NCI-H2081 treated with DMSO at 0.1 percent for 48 hours (cell line): ENCODE measurements at places on chromosomes 4 and X.

GRCh38 chrX:26411045-26411444 lies 195.1 kb downstream of the MAGEB5 start:
- DNase-seq: no peak

DNA sequence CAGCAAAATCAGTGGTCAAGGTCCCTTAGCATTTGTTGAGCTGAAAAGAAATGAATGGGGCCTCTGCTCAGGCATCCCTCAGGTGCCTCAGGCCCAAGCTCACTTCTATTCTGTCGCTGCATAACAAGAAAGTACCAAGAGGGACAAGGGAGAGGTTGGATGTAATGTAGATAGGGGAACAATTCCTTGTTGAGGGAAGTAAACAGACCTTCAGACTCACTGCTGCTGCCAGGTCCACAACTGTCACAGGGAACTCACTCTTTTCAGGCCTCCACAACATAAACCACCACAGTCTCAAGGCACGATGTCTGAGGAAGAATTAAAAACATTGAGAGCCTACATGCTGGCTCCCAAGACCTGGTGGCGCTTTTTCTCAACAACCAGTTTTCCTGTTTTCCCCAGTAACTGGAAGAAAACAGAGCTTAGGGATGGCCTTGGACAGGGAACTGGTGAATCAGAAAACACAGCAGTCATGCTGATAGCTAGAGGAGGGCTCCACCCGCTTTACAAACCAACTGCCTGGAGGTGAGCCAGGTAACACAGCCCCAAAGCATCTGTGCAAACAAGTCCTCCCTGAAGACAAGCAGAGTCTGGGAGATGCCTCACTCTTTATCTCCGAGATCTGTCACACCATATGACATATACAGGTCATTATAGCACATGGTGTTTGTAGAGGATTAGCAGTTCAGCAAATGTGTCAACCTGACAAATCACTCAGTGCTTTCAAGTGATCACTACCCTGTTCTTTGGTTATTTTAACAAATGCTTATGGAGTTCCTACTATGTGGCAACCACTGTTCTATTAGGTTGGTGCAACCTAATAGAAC lies 14.3 kb upstream of the AWAT1 start:
- peak; percentile 6 for DNase-seq

DNA sequence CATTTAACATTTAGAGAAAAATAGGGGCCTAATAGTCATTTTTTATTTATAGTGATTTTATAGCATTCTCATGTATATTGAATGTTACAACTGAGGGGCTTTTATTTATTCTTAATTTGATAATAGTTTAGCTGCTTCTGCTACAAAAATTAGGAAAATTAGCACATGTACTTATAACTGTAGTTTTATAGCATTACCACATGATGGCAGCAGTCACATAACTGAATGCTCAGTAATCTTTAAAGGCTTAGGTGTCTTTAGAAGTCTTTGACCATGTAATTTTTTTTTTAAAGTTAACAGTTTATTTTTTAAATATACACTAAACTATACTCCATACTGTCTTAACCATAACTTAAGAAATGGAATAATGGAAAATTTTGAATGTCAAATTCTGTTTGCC lies 136.6 kb downstream of the STAG2 start:
- peak; percentile 29 for DNase-seq

GRCh38 chr4:185811509-185812364 lies at the start of gene SORBS2:
Gene SORBS2 (minus strand): TSS chr4:185812194. CDS start chr4:185690571, 121,623 bp downstream.
- DNase-seq: peak; percentile 33
